ENCODE measurements at places on chromosomes 6 and 20.
A peak's percentile ranks its signal among the peaks of the same experiment; 100 is the strongest.

DNA sequence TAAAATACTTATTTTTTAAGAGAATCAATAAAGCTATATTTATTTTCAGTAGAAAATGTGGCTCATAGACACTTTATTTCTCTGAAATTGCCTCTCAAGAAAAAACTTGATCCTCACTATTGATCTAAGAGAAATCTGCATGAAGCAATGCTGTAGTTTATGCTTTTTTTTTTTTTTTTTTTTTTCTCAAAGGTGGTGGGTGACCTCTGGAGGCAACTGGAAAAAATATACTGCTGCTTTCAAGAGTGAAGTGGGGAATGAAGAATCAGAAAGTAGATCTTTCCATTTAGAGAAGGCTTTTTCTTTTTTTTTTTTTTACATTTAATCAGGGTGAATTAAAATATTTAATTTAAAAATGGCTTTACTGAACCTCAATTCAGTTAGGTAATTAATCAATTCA is 169.3 kb downstream of the SLC16A10 start:
- no peak for DNase-seq

DNA sequence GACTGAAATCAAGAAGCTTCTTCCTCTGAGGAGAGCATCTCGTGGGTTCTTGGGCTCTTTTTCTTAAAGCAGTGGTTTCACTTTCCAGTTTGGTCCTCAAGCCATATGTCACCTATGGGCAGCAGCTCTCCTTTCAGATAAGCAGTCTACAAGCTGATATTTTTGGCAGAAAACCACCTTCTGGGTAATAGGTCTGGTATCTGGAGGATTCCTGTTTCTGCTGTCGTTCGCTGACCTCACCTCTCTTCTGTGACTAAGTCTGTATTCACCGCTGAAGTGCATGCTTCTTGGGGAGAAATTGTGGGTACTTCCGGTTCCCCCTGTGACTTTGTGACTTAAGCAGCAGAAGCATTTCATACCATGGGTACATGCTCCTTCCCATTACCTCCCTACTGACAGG is 193.6 kb downstream of the EDN1 start:
- DNase-seq: no peak

GRCh38 chr6:109363753-109364152 is 18.5 kb downstream of the CD164 start:
- no peak for DNase-seq

GRCh38 chr6:136723780-136724179 is 68.5 kb downstream of the MAP3K5 start:
- no peak for DNase-seq

GRCh38 chr6:83467620-83468036 is 36.8 kb upstream of the ME1 start:
- DNase-seq: no peak

DNA sequence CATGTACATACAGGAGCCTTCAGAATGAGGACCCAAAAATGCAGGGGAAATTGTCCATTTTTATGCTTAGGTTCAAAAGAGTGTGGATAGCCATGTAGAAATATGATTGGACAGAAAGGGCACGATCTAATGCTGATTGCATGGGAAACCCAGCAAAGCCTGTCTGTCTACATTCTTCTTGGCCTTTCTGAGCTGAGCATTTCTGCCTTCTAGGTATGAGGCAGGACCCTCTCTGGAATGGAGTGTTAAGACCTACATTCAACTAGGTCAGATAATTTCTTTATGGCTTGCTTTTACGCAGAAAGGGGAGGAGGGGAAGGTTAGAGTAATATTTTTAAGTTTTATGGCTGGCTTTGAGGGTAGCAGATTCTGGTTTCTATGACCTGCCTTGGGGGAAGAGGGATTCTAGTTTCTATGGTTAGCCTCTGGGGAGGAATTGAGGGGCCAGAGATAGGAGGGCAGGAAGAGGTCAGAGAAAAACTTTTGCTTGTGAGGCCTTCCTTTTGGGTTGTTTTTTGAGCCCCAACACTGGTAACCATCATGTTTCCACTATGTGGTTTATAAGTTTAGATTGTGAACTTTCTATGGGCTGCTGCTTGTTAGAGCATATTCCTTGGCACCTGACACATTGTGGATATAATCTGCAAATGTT is 63.5 kb downstream of the LYRM2 start:
- no peak for DNase-seq

DNA sequence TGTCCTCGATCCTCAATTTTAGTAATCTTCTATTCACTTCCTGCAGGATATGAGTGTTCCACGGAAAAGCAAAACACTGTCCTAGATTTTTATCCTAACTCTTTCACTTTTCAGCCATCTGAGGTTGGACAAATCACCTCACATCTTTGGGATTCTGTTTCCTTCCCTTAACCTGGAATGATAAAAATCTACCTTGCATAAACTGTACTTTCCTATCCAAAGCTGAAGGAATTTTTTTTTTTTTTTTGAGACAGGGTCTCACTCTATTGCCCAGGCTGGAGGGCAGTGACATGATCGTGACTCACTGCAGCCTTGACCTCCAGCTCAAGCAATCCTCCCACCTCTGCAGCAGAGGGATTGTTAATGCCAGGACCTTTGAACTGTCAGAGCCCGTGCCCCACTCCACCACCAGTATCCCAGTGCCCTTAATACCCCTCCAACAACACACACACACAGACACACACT is 20.5 kb downstream of the CAPN11 start:
- DNase-seq: no peak

GRCh38 chr6:551405-551804 is 105.5 kb downstream of the HUS1B start:
- DNase-seq: no peak

- peak; percentile 10 for DNase-seq
Observed at GRCh38 chr6:144585217-144585814, 300.2 kb downstream of the UTRN start.

- DNase-seq: no peak
Observed at GRCh38 chr6:146876271-146877151, 277.7 kb downstream of the ADGB start.

- no peak for DNase-seq
Observed at GRCh38 chr6:53924277-53924676, 129.5 kb downstream of the LRRC1 start.

- DNase-seq: no peak
Observed at GRCh38 chr6:47700596-47700995, 2.2 kb downstream of the ADGRF4 start.

GRCh38 chr6:5771759-5772390 is 234.8 kb downstream of the NRN1 start:
- no peak for DNase-seq

- no peak for DNase-seq
Observed at GRCh38 chr6:31750411-31751022, 10.7 kb downstream of the MSH5 start.

DNA sequence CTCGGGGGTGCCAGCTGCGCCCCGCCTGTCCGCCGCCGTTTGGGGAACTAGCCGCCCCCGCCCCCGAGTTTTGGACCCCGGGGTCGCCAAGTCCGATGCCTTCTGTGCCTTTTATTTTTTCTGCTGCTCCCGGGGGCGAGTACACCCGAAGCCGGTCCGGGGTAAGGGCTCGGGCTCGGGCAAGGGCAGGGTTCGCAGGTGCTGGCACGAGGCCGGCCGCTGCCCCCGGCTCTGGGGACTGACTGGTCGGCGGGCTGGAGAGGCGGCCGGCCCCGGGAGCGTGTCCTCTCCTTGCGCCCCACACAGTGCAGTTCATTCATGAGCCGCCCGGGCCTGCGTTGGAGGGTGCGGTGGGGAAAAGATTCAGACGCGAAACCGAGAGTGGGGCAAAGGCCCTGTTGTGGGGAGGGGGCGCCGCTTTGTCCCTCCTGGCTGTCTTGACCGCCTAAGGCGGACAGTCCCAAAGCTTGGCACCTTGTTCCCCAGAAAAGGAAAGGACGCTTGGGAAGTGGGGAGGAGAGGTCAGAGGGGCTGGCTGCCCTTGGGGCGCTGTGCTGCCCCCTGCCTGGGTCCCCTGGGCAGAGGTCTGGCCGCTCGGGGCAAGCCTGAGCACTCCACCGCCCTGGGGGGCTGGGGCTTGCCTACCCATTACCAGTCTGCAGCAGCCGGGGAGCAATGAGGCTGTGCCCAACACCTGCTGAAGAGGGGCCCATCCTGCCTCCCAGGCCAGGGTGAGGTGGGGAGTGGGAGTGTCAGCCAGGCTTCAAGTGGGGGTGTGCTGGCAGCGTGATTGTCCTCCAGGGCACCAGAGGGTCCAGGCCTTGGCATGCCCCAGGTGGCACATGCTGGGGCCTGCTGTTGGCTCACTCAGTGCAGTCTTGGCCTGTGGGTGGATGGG is 915 bp downstream of the TMEM63B start:
- peak; percentile 28 for DNase-seq

DNA sequence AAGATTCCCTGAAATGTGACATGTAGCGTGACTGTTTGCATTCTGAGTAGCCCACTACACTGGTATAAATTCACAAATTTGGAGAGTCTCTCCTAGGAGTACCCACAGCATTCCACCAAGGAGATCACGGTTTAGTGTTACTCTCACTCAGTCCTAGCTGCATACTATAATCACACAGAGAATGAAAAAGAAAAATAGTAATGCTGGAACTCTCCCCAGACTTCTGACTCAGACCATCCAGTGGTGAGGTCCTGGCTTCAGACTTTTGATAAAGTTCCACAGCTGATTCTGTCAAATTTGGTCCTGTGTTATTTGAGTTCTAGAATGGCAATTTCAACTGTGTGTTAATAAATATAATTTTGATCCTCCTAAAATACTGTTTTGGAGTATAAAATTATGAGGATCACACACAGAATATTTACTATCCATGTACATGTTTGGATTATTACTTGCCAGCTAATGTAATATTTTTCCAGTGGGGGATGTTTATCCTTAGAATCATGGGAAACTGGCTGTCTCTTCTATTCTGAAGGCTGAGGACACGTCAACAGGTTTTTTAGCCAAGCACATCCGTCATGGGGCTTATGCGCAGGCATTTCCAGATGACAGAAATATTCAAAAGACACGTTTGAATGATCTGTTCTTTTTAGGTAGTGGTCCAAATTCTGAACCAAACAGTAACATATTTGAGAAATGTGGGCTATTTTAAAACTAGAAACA is 5.1 kb upstream of the KIAA0408 start:
- no peak for DNase-seq

All from progenitor cell of endocrine pancreas (in vitro differentiated cells).